GM04504 (cell line): ENCODE measurements at places on chromosomes 12 and 14.

DNA sequence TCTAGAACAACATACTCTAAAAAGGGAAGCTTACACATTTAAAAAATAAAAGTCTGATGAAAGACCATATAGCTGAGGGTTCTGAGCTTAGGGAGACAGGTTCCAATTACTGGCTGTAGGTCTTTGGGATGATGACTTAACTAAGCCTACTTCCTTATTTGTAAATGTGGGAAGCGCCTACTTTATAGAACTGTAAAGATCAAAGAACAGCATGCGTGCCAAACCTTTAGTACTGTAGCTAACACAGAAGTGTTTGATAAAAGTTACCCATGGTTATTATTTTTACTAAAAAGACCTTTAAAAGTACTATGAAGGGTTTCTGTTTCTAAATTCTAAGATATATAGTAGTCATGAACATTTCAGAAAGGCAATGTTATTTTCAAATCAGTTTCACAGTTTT, 35.7 kb downstream of the STK38L start:
- no peak for DNase-seq

DNA sequence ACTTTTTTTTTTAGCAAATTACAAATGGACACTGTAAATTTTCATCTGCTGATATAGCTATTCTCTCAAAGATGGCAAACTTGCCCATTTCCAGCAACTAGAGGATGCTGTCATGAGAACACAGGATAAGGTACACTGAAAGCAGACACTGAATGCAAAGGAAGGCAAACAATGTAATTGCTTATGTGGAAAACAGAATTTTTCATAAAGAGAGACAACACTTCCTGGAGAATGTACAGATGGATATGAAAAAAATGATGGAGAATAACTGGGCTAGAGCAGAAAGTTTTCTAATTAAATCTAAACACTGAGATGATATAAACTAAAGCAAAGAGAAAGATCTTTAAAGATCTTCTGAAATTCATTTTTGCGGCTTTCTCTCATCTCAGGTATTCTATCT, 581 bp downstream of the CD69 start:
- DNase-seq = no peak

- DNase-seq = no peak
Measured at GRCh38 chr14:20772650-20773049, 4.4 kb downstream of the EDDM3B start.

GRCh38 chr12:45695035-45695434, 34.5 kb upstream of the ARID2 start:
- no peak for DNase-seq

DNA sequence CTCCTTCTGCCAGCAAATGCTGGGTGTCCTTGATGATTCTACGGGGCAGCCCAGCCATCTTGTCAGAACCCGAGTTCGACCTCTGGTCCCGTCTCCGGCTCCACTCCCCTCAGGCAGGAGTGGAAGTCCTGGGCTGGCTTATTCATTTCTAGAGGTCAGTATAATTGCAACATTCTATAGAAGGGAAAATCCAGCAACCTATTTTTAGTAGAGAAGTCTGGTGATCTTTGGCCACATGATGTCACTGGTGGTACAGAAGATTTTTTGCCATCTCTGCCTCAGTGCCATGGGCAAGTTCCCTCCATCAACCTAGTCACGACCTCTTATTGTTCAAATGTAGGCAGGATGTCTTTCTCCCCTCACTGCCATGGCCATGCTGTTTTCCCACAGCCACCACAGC, 22.4 kb downstream of the OR10G2 start:
- no peak for DNase-seq

DNA sequence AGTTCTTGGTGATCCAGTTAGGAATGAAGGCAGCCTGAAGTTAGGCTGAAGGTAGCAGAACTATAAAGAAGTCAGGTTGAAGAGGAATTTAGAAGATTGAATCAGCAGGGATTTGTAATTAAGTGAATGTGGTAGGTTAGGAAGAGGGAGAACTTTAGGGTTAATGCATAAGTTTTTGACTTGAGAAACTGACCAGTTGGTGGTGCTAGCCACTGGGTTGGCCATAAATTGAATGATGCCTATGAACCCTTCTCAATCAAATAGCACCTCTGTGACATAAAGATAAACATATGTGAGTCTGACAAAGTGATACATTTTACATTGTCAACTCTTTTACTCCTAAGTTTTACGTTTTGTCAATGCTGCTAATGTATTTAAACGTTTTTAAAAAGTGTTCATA, 290.6 kb upstream of the NAV3 start:
- DNase-seq = no peak
